AG04450 (cell line): ENCODE measurements at places on chromosomes 4 and X. TPM values are rescaled to one million over a fixed set of nuclear protein-coding genes. Genes with fewer than 3 reads are reported as not detected.
A peak's percentile ranks its signal among the peaks of the same experiment; 100 is the strongest.

DNA sequence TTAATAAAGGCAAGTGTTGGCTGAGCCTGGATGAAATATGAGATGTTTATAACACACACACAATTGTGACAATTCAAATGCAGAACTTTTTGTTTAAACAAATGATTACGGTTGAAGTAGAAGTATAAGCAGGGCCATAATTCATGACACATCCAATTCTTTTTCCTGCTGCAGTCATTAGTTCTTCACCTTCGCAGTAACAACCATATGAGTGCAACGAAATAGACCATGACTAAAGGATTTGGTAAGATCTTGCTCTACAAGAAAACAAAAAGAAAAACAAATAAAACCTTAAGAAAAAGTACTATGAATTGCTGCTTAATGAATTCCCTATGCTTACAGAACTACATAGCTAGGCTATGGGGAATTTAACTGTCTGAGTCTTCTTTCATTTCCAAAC, 13.9 kb upstream of the BMPR1B start:
- DNase-seq = no peak

Gene SLC39A8
- 0.05 and 0.11 TPM in 2 replicates for polyA plus RNA-seq

GRCh38 chrX:16386126-16386525, 218.8 kb downstream of the MAGEB17 start:
- DNase-seq = no peak

Gene SOX3
- polyA plus RNA-seq = not detected in 2 replicates

- no peak for DNase-seq
Measured at GRCh38 chrX:20567108-20567507, 300.4 kb upstream of the RPS6KA3 start.

Gene CXCL1
- polyA plus RNA-seq = 2.0 and 2.1 TPM in 2 replicates

Gene GLRA3
- not detected in 2 replicates for polyA plus RNA-seq

DNA sequence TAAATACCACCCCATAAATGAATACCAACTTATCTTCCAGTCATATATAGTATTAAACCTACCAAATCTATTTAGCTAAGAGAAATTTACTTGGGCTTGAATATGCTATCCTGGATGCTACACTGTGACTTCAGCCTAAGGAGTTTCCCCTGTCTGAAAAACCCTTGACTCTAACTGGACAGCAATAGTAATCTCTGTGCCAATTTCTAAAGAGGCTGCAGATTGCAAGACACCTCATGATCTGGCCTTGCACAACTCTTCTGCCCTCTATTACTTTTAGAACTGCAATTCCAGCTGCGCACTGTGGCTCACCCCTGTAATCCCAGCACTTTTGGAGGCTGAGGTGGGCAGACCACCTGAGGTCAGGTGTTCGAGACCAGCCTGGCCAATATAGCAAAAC, 371.5 kb downstream of the KCNIP4 start:
- no peak for DNase-seq

DNA sequence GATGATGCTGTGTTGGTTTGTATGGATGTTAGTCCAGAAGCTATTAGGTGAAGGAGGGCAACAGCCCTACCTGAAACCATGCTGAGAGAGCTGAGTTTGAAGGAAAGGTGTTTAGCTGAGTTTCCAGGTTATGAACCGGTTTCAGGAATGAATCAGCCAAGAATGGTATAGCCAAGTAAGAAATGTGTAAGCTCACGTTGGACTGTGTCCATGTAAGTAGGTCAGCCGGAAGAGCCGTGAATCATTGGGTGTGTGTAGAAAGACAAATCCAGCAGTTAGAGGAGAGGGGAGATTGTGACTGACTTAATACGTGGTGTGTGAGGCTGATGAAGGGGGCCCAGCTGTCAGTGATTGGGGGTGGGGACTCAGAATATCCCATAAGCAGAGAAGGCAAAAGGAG, 77.2 kb upstream of the SPIN4 start:
- no peak for DNase-seq

- DNase-seq = peak; percentile 50
Measured at GRCh38 chr4:182143822-182144625, 99.2 kb upstream of the TENM3 start.

DNA sequence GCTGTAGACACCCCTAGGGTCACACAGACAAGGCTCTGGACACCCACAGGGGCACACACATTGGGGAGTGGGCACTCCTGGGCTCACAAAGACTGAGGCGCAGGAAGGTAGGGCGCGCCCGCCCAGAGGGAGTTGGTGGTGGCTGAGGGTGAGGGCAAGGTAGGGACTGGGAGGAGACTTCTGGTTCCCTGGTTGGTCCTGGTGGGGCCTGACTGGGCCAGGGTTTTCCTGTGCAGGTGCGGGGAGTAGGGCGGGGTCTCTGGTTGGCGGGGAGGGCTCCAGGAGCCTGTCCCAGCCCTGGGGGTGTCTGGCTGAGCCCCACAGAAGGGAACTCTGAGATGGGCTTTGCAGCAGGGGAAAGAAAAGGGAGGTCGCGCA, 6.7 kb upstream of the WAS start:
- no peak for DNase-seq

GRCh38 chr4:103567591-103567990, 152.2 kb downstream of the TACR3 start:
- DNase-seq = no peak

Gene PAGE4
- polyA plus RNA-seq = not detected in 2 replicates

Gene CCDC160
- 0.06 and 0.15 TPM in 2 replicates for polyA plus RNA-seq

- no peak for DNase-seq
Measured at GRCh38 chrX:13110433-13111324, 66.3 kb upstream of the FAM9C start.

DNA sequence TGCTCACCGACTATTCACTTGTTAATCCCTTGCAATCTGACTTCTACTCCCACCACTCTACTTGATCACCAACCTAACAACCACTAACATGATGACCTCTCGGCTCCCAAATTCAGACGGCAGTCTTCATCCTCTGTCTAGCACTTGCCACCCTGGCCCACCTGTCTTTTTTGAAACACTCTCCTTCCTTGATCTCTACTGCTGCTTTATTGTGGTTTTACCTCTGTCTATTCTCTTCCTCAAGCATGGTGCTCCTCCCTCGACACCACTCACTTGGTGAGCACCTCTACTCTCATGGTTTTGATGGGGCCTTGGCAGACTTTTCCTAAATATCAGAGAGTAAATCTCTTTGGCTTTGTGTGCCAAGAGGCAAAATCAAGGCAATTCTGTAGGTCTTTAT, 21.7 kb upstream of the CXCR3 start:
- DNase-seq = no peak

Gene CT55
- not detected in 2 replicates for polyA plus RNA-seq

DNA sequence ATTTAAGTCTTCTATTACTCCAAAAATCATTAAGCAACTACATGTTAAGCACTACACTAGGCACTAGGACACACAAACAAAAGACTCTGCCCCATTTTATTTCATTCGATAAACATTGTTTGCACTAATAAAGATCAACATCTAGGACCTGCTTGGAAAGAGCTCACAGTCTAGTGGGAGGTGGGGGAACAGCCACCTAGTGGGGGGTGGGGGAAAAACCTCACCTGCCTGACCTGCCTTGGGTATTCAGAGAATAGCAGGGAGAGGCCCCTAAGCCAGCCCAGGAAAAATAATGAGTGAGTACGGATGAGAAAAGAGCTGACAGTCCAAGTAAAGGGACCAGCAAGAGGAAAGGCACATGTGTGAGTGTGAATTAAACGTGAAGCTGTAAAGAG, 52.2 kb downstream of the PRDM5 start:
- no peak for DNase-seq

Gene ZNF157
- 0.07 and 0.10 TPM in 2 replicates for polyA plus RNA-seq

DNA sequence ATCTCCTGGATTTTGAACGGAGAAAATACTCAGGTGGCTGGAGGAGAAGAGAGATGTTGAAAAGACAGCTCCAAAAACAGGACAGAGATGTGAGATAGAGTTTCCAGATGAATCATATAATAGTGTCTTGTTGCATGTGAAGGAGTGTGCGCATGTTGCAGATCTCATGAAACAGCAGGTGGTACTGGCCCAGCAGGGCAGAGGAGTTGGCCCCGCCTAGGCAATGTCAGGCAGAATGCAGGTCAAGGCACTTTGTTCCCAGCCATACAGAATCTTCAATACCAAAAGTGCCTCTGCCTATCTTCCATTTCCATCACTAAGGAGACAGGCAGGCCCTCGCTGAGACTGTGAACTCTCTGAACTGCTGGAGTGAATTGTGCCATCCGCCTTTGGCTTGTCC, 63.9 kb upstream of the FAT1 start:
- no peak for DNase-seq

GRCh38 chr4:6458528-6458927, 13.9 kb downstream of the PPP2R2C start:
- DNase-seq = no peak

DNA sequence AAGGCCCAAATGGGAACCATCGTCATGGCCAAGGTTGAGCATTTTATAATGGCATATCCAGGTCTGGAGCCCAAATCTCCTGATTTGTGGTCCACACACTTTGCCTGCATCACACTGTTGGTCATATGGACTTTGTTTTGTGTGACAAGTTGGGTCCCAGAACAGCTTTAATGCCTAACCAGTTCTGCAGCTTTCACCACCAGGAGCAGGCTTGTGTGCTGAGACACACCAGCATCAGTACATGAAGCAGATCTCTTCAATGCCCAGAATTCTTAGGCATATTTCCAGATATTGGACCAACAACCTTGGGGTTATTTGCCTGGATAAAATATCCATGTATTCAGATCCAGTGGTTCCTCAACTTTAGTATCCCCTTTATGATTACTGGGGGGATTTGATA, 371.3 kb downstream of the FBXW7 start:
- DNase-seq = no peak

Gene TBC1D8B
- polyA plus RNA-seq = 10.4 and 13.6 TPM in 2 replicates

DNA sequence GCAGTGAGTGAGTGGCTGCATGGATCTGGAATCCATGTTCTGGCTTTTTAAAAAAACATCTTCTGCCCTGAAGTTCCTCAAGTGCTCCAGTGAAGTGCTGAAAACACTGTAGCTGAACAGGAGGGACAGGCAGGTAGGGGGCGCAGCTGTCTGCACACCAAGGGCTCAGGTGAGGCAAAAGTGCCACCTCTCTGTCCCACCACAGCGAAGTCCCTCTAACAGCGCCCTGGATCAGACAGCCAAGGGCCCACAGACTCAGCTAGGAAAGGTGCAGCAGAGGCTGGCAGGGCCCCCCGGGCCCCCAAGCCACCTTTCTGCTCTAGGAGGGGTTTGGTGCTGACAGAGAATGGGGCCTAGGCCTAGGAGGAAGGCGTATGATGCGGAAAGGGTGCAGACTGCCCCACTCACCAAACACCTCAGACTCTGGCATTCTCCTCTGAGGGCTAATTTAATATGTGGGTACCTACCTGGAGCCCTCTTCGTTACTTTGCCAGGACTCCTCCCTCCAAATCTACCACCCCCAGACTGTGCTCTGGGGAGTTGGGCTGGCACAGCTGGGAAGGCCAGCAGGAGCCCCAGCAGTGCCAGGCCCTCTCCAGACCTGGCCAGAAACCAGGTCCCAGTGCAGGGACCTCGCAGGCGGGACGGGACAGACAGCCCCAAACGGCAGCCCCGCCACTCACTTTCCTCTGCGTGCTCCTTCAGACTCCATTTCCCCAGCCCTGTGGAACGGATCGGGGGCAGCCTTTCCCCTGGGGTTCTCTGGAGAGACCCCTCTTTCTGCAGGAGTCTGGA, 73.7 kb downstream of the ENPP6 start:
- no peak for DNase-seq

GRCh38 chrX:30649859-30650258, 3.4 kb upstream of the GK start:
- no peak for DNase-seq

DNA sequence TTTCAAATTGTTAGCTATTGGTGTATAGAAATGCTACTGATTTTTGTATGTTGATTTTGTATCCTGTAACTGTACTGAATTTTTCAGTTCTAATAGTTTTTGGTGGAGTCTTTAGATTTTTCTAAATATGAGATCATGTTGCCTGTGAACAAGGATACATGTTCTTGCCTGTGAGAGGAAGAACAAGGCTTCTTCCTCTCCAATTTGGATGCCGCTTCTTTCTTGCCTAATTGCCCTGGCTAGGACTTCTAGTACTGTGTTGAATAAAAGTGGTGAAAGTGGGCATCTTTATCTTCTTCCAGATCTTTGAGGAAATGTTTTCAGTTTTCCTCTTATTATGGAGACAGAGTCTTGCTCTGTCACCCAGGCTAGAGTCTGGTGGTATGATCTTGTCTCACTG, 16.2 kb upstream of the NAP1L5 start:
- DNase-seq = no peak

Gene DGAT2L6
- not detected in 2 replicates for polyA plus RNA-seq

DNA sequence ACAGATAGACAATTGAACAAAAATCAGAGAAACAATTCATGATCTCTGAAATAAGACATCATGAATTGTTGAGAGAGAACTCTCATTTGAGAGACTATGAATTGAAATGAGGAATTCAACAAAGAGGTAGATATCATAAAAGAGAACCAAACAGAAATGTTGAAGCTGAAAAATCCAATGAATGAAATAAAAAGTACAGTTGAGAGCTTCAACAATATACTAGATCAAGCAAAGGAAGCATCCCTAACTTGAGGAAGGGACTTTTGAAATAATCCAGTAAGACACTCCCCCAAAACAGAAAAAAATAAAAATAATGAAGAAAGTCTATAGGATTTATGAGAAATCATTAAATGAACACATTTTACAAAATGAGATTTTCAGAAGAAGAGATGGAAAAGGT, 310.0 kb upstream of the PCDH10 start:
- no peak for DNase-seq

Gene SPANXC
- not detected in 2 replicates for polyA plus RNA-seq

- DNase-seq = no peak
Measured at GRCh38 chrX:78506248-78506647, 152.9 kb downstream of the RTL3 start.

DNA sequence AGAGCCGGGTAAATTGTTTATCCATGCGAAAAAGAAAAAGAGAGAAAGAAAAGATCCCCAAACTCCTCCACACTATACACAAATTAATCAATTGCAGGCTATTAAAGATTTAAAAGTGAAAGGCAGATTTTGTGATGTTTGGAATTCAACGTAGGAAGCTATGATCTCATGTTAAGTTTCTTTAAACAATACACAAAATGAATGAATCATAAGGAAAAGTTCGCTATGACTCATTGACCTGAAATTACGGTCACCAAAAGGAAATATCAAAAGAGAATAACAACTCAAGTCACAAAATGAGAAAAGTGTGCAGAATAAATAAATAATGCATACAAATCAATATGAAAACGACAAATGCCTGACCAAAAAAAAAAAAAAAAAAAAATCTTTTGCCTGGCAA, 28.6 kb downstream of the CLNK start:
- DNase-seq = peak; percentile 29

DNA sequence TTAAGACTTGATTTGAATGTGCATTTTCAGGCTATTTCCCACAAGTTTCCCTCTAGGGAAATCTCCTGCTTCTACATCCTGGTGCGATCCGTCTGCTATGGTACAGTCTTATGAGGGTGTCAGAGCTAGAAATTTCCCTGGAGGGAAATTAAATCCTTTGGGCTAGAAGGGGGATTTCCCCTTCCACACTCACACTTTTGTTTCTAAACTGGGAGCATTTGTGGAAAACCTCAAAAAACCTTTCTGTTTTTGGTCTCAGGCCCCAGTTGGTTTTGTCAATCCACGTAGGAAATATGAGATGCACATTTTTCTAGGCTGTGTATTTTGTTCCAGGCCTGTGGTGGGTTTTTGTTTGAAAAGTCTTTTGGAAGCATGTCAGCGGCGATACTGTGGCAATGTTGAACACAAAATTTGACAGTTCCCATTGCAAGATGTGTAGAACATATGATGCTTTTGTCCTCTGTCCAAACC, 17.8 kb downstream of the HMGB3 start:
- no peak for DNase-seq
